ENCODE measurements at places on chromosomes 16 and 17.

- peak overlapping the region; percentile 49 for H3K27ac ChIP-seq
- no peaks in the 10 kb centered on the region for H3K27me3 ChIP-seq
- no peaks in the 10 kb centered on the region for H3K4me1 ChIP-seq
- H3K36me3 ChIP-seq: no peaks in the 10 kb centered on the region
- no peak for DNase-seq
Observed at GRCh38 chr17:33435721-33436301, 142.7 kb upstream of the ASIC2 start.

- no peak overlapping the region for H3K4me3 ChIP-seq
- peak overlapping the region; percentile 79 for H3K27ac ChIP-seq
- no peak for DNase-seq
- H3K4me1 ChIP-seq: peaks cover 74% of the 10 kb centered on the region
- H3K27me3 ChIP-seq: no peaks in the 10 kb centered on the region
Observed at GRCh38 chr17:82876602-82877379, 37.0 kb upstream of the ZNF750 start.

DNA sequence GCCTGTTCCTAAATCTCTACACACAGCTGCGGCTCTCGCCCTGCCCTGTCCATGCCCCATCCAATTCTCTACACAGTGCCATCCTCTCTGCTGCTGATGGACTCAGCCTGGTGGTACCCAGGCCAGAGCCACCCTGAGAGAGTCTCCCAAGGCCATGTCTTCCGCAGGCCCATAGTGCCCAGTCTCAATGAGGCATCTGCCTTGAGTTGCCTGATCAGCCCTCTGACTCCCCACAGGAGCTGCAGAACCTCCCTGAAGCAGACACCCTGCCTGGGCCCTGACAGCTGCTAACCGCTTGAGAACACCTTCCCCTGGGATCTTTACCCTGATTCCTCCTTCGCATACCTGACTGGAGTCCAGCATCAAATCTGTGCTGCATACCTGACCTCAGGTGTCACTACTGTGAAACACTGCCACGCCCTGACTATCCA lies 13.3 kb downstream of the TSPOAP1 start:
- H3K27ac ChIP-seq: no peak overlapping the region
- H3K4me3 ChIP-seq: no peak overlapping the region
- no peaks in the 10 kb centered on the region for H3K27me3 ChIP-seq
- no peak for DNase-seq

DNA sequence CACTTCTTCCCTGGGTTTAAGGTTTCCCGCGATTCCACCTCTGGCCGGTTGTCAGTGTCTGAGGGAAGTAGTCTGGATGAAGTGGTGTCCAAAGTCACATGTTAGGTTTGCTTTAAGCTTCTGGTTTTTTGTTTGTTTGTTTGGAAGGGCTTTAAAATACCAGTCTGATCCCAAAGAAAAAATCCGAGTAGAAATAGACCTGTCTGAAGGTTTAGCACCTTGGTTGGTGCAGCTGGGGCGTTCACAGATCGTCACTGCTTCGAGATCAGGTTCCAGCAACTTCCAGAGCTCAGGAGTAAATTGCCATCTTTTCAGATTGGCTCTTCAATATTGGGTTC lies 567 bp downstream of the TMEM97 start:
- H3K4me1 ChIP-seq: peaks cover 33% of the 10 kb centered on the region
- H3K36me3 ChIP-seq: no peaks in the 10 kb centered on the region
- H3K27ac ChIP-seq: peak overlapping the region; percentile 30
- no peak for DNase-seq
- H3K27me3 ChIP-seq: no peaks in the 10 kb centered on the region
- H3K4me3 ChIP-seq: peak overlapping the region; percentile 65

- H3K27ac ChIP-seq: no peak overlapping the region
- no peak overlapping the region for H3K4me3 ChIP-seq
- no peaks in the 10 kb centered on the region for H3K36me3 ChIP-seq
- DNase-seq: no peak
- H3K27me3 ChIP-seq: peaks cover 27% of the 10 kb centered on the region
Observed at GRCh38 chr17:31400481-31400950, 9.0 kb downstream of the RAB11FIP4 start.

GRCh38 chr16:60949800-60950199 lies 1086.4 kb downstream of the CDH8 start:
- no peaks in the 10 kb centered on the region for H3K36me3 ChIP-seq
- H3K27me3 ChIP-seq: no peaks in the 10 kb centered on the region
- no peak overlapping the region for H3K27ac ChIP-seq
- DNase-seq: no peak
- H3K4me1 ChIP-seq: no peaks in the 10 kb centered on the region

GRCh38 chr17:6683081-6683684 lies 30.0 kb downstream of the SLC13A5 start:
- H3K4me3 ChIP-seq: no peak overlapping the region
- peaks cover 43% of the 10 kb centered on the region for H3K27me3 ChIP-seq
- H3K4me1 ChIP-seq: no peaks in the 10 kb centered on the region
- no peak for DNase-seq
- H3K27ac ChIP-seq: no peak overlapping the region
- no peaks in the 10 kb centered on the region for H3K36me3 ChIP-seq

DNA sequence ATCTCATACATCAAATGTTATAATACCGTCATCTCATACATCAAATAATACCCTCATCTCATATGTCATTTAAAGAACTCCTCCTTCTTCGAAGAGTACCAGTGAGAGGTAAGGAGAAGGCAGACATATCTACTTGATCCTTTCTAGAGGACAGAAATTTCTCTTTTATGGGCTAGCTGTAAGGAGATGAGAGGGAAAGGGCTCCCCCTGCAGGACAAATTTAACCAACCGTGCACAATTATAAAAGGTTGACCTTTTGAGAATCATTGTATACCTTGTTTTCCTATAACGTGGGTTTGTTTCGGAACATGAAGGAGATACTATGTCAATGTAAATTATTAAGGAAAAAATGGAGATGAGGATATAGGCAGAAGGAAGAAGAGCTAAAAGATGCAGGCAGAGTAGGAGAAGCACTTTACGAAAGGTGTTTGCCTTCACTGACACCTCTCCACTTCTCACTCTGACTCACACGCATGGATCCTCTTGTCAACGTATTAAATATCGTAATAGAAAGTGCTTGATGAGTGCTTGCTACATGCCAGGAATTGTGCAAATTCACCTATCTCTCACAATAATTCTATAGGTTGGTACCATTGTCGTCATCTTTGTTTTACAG lies 465.9 kb upstream of the ERCC4 start:
- no peak overlapping the region for H3K27ac ChIP-seq
- H3K4me3 ChIP-seq: no peak overlapping the region
- no peaks in the 10 kb centered on the region for H3K4me1 ChIP-seq

DNA sequence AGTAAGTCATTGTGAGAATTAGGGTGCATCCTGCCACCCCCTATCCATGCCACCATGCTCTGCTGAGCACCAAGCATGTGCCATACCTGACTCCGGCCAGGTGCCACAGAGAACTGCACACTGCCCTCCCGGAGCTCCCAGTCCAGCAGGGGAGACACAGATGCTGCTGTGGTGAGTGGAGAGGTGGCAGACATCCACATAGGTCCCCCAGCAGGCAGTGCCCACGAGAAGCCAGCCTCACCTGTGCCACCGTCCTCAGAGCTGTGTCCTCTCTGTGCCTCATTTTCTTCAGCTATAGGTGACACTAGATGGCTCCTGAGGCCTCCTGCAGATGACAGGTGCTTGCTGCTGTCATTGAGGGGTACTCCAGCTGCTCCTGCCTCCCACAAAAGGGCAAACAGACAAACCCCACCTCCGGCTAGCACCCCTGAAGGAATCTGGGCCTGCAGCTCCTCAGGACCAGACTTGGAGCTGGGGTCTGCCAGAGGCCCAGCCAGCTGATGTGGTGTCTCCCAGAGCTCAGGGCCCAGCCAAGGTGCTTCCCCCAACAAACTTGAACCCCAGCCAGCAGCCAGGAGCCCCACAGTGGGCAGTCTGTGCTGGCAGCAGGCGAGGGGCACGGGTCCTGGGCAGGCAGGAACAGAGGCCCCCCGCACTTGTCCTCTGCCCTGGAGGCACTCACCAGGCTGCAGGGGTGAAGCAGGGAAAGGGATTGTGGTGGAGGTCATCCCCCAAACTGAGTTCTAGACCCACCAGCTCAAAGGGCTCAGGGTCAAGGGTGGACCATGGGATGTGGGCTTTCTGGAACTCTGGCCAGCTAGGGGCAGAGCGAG lies 17.1 kb downstream of the FOXJ1 start:
- no peak overlapping the region for H3K27ac ChIP-seq
- DNase-seq: no peak
- H3K4me1 ChIP-seq: peaks cover 3% of the 10 kb centered on the region
- H3K36me3 ChIP-seq: no peaks in the 10 kb centered on the region
- peaks cover 6% of the 10 kb centered on the region for H3K27me3 ChIP-seq

GRCh38 chr17:57560319-57560705 lies 184.8 kb downstream of the CCDC182 start:
- no peak for DNase-seq
- no peak overlapping the region for H3K4me3 ChIP-seq
- H3K27me3 ChIP-seq: no peaks in the 10 kb centered on the region
- H3K36me3 ChIP-seq: no peaks in the 10 kb centered on the region
- no peaks in the 10 kb centered on the region for H3K4me1 ChIP-seq

DNA sequence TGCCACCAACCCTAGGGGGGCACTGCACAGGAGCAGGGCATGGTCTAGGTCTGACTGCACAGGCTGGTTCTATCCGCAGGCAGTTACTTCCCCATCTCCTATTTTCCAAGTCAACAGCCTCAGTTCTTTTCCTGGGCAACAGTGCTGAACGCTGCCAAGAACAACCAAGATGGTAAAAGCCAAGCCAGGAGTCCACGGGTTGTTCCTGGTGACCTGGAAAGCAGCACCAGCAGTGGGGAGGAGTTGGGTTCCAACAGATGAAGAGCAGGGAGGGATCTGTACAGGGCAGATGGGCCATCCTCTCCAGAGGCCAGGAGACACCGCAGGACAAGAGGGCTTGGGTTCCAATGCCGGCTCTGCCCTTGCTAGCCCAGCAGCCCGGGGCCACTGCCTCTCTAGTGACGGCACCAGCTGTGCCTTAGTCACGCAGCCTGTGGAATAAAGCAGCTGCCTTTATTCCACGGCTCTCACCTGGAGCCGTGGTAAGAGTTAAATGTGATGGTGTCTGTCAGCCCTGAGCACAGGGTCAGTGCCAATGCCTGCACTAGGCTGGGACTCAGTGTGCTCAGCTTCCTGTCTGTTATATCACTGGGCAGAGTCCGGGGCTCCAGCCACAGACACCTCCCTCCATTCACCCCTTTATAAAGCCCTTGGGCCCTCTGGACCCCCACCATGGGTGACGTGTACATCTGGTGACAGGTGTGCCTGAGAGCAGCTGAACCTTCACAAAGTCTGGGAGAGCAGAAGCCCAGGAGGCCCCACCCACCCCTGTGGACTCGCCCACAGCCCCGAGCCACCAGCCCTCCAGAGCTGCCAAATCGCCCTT lies 44.9 kb downstream of the MARF1 start:
- H3K27ac ChIP-seq: no peak overlapping the region
- peaks cover 78% of the 10 kb centered on the region for H3K36me3 ChIP-seq
- no peak for DNase-seq
- no peaks in the 10 kb centered on the region for H3K4me1 ChIP-seq
- H3K4me3 ChIP-seq: no peak overlapping the region

DNA sequence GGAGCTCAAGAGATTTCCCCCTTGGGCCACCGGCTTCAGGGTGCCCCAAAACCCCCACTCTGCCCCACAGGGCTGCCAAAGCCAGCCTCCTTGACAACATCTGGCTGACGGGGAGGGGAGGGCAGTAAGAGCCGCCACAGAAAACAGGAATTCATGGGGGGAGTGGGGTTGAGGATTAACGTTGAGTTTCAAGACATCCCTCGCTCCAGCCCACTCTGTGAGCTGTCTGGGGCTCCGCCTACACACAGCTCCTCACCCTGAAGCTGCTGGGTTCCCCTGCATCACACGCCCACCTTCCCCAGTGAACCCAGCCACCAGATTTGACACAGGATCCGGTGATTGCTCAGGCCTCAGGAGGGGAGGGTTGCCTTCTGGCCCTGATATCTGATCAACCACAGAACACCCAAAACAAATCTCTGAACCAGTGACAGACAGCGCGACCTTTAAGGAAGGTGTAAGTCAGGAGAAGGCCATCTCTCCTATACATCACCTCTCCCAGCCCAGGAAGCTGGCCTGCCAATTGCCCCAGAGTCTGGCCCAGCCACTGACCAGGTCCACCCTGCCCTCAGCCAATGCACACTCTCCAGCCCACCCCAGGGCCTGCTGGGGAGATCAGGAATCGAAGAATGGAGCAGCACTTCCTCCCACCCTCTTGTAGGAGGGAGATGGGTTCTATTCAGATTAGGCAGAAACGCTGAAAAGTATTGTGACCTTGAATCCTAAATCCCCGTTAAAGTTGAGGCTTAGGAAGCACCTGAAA lies 132.1 kb downstream of the CLEC16A start:
- no peak for DNase-seq
- H3K27ac ChIP-seq: no peak overlapping the region
- H3K4me3 ChIP-seq: no peak overlapping the region
- H3K4me1 ChIP-seq: peaks cover 7% of the 10 kb centered on the region
- H3K27me3 ChIP-seq: no peaks in the 10 kb centered on the region
- no peaks in the 10 kb centered on the region for H3K36me3 ChIP-seq

GRCh38 chr17:78719630-78720298 lies 62.3 kb downstream of the CYTH1 start:
- no peak overlapping the region for H3K4me3 ChIP-seq
- DNase-seq: no peak
- peaks cover 98% of the 10 kb centered on the region for H3K4me1 ChIP-seq
- no peaks in the 10 kb centered on the region for H3K36me3 ChIP-seq

- DNase-seq: no peak
- no peak overlapping the region for H3K4me3 ChIP-seq
- H3K4me1 ChIP-seq: peaks cover 9% of the 10 kb centered on the region
- H3K36me3 ChIP-seq: no peaks in the 10 kb centered on the region
- H3K27me3 ChIP-seq: no peaks in the 10 kb centered on the region
Observed at GRCh38 chr17:64022611-64023063, 2.2 kb upstream of the ICAM2 start.

- H3K27ac ChIP-seq: no peak overlapping the region
- peaks cover 30% of the 10 kb centered on the region for H3K4me1 ChIP-seq
- DNase-seq: no peak
Observed at GRCh38 chr17:75102385-75102821, 7.4 kb upstream of the ARMC7 start.

DNA sequence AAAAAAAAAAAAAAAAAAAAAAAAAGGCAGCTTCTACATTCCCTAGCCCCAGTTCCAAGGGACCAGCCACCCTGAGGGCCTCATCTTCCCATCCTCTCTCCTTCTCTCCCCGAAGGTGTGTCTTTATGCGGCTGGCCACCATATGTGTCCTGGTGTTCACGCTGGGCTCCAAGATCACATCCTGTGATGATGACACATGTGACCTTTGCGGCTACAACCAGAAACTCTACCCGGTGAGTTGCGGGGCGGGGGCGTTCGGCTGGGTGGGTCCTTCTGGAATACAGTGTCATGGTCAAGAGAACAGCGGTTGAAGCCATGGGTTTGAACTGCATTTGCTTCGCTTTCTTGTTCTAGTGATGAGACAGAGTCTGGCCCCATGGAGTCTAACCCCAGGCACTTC lies 22.6 kb upstream of the COQ7 start:
- H3K4me3 ChIP-seq: no peak overlapping the region
- H3K27ac ChIP-seq: no peak overlapping the region
- no peak for DNase-seq

GRCh38 chr17:17694169-17695081 lies 13.2 kb downstream of the RAI1 start:
- peak; percentile 74 for DNase-seq
- H3K36me3 ChIP-seq: no peaks in the 10 kb centered on the region
- H3K4me3 ChIP-seq: peak overlapping the region; percentile 72
- peaks cover 56% of the 10 kb centered on the region for H3K4me1 ChIP-seq
- peak overlapping the region; percentile 96 for H3K27ac ChIP-seq

- H3K27me3 ChIP-seq: no peaks in the 10 kb centered on the region
- no peak overlapping the region for H3K4me3 ChIP-seq
- no peak overlapping the region for H3K27ac ChIP-seq
- H3K4me1 ChIP-seq: no peaks in the 10 kb centered on the region
- no peak for DNase-seq
Observed at GRCh38 chr17:9702914-9703780, 57.8 kb downstream of the USP43 start.

Data from left lung (tissue), 14 donors.